ENCODE measurements at places on chromosomes 7 and 10.

DNA sequence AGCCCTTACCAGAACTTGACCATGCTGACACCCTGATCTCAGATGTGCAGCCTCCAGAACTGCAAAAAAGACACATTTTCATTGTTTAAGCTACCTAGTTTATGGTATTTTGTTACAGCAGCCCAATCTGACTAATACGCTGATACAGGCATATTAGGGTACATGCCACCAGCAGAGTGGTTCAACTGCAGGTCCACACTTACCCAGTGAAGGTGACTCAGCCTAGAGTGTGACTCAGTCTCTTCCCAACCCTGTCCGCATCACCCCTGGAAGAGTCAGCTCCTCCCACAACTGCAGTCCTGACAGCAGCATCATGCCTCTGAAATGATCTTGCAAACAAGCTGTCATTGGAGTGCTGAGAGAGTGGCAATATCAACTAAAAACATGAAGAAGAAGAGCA, 30.8 kb upstream of the GOT1 start:
- no peak for DNase-seq

GRCh38 chr10:116545122-116545521, 609 bp upstream of the PNLIP start:
- no peak for DNase-seq

DNA sequence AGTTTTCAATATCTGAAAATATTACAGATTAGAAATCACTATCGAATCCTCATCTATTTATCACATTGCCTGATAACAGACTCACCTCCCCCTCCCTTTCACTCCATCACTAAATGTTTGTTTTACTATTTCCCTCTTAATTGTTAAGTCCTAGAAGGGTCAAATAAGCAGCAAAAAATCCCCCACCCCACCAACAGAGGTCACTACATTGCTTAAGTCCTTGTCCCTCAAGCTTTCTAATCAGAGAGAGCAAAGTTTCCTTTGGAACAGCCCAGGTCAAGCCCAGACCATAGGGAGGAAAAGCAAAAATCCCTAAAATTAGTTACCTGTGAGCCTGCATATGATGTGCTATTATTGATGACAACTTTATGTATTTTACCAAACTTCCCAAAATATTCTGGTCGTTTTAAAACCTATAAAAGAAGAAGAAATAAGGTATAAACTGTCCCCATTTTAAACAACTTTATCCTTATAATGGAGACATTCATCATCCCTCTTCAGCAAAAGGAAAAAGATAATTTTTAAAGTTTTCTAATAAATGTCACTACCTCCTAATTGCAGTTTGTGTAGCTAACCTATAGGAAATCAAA, 95.0 kb downstream of the CNOT4 start:
- no peak for DNase-seq

DNA sequence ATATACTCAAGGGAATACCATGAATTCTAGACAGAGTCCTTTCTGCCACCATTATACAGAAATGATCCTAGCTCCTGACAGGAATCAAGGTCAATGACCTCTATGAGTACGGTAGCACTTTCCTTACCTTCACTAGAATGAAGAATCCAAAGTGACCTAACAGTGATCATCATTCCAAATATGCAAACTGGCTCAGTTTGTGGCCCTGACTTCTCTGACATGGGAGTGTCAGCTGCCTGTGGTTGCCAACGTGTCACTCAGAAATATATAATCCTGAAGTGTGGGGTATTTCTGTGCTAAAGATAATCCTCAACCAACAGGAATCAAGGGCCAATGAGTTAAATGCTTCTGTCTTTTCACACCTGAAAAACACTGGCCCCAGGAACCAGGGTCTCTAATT, 45.7 kb downstream of the COPG2 start:
- no peak for DNase-seq

- DNase-seq: no peak
Observed at GRCh38 chr7:1950452-1951158, 280.5 kb downstream of the ELFN1 start.

All from stimulated activated CD4-positive, alpha-beta T cell treated with anti-CD3 and anti-CD28 coated beads, Interleukin-1b, Interleukin-23, amount 100 ng/mL, for 1 hour (primary cell).